ENCODE measurements at places on chromosomes 4 and X.

- DNase-seq = no peak
Observed at GRCh38 chrX:14065800-14066199, 36.1 kb upstream of the GEMIN8 start.

DNA sequence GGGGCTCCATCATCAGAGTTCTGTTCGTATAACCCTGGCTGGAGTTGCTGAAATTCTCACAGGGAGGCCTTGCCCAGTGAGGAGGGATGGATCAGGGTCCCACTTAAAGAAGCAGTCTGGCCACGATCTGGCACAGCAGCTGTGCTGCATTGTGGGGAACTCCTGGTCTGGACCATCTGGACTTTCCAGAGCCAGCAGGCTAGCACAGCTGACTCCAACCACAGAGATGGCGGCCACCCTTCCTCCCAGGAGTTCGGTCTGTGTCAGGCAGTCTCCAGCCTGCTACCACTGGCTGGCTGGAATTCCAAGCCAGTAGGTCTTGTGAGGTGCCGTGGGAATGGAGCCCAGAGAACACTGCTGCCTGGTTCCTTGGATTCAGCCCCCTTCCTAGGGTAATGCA lies 62.0 kb downstream of the SLAIN2 start:
- no peak for DNase-seq

- DNase-seq = no peak
Observed at GRCh38 chrX:53376888-53377287, 45.6 kb downstream of the SMC1A start.

DNA sequence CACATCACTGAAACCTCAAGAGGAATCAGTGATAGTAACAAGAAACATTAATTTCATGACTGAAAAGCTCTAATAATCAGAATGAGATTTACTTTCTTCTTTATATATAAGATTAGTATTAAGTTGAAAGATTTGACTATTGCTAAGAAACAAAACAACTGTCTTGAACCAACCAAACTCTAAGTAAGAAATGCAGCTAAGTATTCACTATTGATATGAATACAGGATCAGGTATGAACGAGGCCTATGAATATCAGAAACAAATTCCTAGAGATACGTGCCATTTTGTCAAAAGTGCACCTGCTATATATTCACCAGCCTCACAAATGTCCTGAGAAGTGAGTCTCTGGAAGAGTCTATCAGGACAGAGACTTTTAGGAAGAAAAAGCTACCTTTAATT lies 32.1 kb downstream of the GATB start:
- DNase-seq = no peak

- no peak for DNase-seq
Observed at GRCh38 chr4:1793940-1794808, 1.1 kb downstream of the FGFR3 start.

DNA sequence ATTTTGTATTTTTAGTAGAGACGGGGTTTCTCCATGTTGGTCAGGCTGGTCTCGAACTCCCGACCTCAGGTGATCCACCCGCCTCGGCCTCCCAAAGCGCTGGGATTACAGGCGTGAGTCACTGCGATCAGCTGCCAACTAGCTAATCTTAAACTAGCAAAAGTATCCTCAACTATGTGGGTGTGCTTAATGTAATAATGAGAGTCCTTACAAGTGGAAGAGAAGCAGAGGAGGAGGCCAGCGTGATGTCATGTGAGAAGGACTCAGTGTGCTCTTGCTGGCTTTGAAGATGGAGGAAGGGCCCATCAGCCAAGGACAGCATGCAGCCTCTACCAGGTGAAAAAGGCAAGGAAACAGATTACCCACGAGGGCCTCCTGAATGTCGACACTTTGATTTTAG lies 19.6 kb downstream of the SCD5 start:
- no peak for DNase-seq

DNA sequence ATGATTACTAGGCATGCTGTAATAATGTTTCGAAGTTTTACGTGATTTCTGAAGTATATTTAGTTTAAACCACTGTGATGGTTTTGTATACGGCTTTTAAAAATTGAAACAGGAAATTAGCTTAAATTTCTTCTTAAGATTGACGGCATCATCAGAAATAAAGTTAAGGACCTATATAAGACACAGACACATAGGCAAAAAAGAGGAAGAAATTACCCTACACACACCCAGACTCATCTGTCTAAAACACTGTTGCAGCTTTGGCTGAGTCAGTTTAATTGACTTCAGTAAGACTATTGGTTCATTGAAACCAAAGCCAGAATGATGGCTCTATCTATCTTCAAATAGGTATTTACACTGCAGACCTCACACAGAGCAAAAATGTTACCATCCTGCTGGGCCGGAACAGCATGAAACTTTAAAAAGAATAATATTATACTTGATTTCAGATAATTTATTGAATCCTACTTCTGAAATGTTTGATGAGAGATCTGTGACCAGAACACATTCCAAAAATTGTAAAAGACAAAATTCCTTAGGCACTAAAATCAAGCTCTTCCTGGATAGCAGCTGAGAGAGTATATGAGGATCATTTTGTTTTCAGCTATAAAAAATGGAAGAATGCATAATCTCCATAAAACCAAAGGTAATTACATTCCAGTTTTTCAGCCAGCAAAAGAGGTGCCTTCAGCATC lies 4.5 kb downstream of the HHIP start:
- no peak for DNase-seq

GRCh38 chr4:122010610-122011009 lies 58.8 kb upstream of the TRPC3 start:
- DNase-seq = no peak

DNA sequence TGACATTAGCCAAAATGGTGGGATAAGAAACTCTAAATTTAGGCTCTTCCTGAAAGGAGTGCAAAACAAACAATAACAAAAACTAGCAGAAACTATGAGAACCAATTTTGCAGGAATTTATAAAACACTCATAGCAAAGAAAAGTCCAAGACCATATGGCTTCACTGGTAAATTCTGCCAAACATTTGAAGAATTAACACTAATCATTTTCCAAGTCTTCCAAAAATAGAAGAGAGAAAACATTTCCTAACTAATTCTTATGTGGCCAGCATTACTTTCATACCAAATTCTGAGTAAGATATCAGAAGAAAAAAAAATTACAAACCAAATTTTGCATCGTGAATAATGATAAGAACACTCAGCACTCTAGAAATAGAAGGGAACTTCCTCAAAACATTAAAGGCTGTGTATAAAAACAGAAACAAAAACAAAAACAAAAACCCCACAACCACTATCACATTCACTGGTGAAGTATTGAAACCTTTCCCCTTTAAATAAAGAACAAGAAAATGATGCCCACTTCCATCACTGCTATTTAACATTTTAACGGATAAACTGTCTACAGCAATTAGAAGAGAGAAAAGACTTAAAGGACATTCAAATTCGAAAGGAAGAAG lies 524.3 kb upstream of the GALNTL6 start:
- DNase-seq = no peak

GRCh38 chr4:141759796-141760425 lies 123.5 kb downstream of the IL15 start:
- DNase-seq = no peak

GRCh38 chr4:3765271-3766035 lies 732 bp upstream of the ADRA2C start:
- no peak for DNase-seq

DNA sequence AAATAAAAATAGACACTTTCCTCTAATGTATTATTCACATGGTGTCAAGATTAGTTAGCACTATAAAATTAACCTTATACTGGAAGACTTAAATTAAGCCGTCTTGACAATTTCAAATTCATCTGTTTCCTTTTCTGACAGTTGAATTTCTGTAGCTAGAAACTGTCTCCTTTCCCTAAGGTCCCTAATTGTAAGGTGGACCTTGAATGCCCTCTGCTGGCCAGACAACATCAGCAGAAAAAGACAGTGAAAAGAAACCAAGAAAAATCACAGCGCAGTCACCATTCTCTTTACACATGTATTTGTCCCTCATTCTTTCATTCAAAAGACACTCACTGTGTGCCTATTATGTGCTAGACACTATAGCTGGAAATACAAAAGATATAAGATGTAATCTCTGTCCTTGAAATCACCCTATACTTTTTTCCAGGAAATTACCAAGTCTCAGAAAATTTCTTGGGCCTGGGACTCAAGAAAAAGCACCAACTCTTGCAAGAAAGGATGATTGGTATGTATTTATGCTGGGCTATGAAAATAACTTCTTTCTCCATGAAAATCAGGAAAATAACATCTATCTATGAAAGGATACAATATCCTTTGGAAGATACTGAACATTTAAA lies 32.7 kb upstream of the AMBN start:
- DNase-seq = peak; percentile 29

DNA sequence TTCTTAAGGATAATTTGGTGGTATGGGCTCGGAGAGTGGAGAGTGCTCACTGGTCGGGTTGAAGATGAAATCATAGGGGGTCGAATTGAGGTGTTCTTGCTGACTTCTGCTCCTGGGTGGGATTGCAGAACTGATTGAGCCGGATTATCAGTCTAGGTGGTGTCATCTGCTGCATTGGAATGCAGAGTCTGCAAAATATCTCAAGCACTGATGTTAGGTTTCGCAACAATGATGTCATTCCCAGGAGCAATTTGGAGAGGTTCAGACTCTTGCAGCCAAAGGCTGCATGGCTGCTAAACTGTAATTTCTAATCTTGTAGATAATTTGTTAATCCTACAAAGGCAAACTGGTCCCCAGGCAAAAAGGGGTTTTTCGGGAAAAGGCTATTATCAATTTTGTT lies 67.7 kb downstream of the RHOH start:
- no peak for DNase-seq

DNA sequence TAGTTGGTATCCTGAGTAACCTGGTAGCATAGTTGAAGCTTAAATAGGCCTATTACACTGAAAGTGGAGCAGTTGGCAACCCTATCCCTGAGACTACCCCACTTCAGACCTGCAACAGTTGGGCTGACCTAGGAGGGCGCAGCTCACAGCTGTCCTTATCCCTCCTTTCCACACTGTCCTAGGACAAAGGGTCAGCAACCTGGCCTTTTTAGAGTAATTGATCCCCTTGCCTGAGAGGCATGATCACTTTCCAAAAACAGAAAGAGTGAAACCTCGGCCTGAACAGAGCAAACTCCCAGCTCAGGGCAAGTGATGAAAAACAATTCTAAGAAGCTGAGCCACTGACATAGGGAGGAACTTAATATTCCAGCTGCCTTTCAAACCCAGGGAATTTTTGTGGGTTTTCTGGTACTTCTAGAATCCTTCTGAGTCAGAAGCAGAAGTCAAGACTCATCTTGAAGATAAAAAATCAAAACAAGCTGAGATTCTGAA lies 94.9 kb upstream of the MYOZ2 start:
- no peak for DNase-seq

DNA sequence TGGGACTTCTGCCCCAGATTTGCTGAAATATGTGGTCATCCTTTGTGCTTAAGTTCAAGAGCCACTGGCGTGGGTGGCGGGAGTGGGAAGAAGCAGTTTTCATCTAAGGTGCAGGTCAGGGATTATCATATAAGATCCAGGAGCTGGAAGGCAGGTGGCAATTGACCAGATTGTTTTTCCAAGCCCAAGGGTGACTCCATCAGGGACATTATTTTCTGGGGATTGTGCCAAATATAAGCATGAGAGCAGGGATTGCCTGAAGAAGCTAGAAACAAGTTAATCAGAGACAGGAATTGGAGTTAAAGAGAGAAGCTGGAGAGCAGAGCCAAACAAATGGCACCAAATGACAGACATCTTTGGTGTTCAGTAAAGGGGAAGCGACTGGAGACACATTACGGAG lies 19.4 kb upstream of the SEL1L3 start:
- DNase-seq = no peak

DNA sequence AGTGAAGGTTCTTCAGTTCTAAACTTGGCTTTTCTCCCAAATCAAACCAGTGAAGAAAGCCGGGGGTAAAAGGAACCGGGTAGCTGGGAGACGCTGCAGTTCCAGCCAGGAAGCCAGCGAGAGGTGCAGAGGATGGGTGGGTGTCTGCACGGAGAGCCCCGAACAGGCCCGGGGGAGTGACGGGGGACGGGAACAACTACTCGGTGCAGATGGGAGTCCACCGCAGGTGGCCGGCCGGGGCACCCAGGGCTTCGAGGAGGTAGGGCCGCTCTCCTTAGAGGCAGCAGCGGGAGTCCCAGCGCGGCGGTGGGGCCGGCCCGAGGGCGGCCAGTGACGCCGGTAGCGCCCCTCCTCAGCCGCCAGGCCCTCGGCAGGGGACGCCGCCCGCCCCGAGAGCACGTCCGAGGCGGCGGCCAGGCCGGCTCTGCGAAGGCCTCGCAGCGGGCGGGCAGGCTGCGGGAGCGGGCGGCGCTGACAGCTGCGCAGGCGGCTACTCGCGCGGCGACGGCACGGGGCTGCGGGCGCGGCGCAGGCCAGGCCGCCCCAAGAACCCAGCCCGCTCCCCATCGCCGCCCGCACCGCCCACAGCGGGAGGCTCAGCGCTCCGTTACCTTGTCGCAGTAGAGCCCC lies 449 bp downstream of the FBXL5 start:
- DNase-seq = peak; percentile 30

GRCh38 chrX:80792205-80792604 lies 17.5 kb downstream of the BRWD3 start:
- DNase-seq = no peak

GRCh38 chr4:139453041-139453370 lies 915 bp upstream of the RAB33B start:
- peak; percentile 67 for DNase-seq

- no peak for DNase-seq
Observed at GRCh38 chrX:146346102-146346501, 463.5 kb upstream of the CXorf51B start.

- peak; percentile 17 for DNase-seq
Observed at GRCh38 chr4:118279328-118279727, 73.5 kb downstream of the PRSS12 start.

- DNase-seq = no peak
Observed at GRCh38 chr4:99054428-99054994, 34.1 kb downstream of the ADH5 start.

- no peak for DNase-seq
Observed at GRCh38 chrX:154028502-154029184, 8.9 kb upstream of the IRAK1 start.

GRCh38 chr4:130026185-130026584 lies 930.2 kb downstream of the C4orf33 start:
- no peak for DNase-seq

- DNase-seq = no peak
Observed at GRCh38 chr4:11496351-11496829, 67.7 kb upstream of the HS3ST1 start.

- no peak for DNase-seq
Observed at GRCh38 chrX:75596178-75596577, 73.3 kb upstream of the ZDHHC15 start.

- DNase-seq = no peak
Observed at GRCh38 chrX:82711457-82711856, 796.6 kb upstream of the POU3F4 start.

Measured in activated CD4-positive, alpha-beta T cell treated with anti-CD3 and anti-CD28 coated beads for 4 hours (primary cell).